ENCODE measurements at places on chromosomes 11 and 22. TPM values are rescaled to one million over a fixed set of nuclear protein-coding genes. Genes with fewer than 3 reads are reported as not detected.

ADAMTS15 gene
- total RNA-seq, result 8.2 TPM

EHF gene
- total RNA-seq, result 300 TPM

TMEM191C gene
- total RNA-seq, result 6.0 TPM

MADD gene
- 70.3 TPM for total RNA-seq

PGGHG gene
- 15.4 TPM for total RNA-seq

SNX32 gene
- total RNA-seq, result 1.6 TPM

RNF169 gene
- 22.4 TPM for total RNA-seq

GRCh38 chr11:65576232-65576866 lies 496 bp downstream of the EHBP1L1 start:
- H3K27me3 ChIP-seq, result no peaks in the 10 kb centered on the region
- DNase-seq, result no peak
- H3K36me3 ChIP-seq, result peaks cover 11% of the 10 kb centered on the region
- H3K4me3 ChIP-seq, result peak overlapping the region; percentile 83
- peak overlapping the region; percentile 96 for H3K27ac ChIP-seq

DNA sequence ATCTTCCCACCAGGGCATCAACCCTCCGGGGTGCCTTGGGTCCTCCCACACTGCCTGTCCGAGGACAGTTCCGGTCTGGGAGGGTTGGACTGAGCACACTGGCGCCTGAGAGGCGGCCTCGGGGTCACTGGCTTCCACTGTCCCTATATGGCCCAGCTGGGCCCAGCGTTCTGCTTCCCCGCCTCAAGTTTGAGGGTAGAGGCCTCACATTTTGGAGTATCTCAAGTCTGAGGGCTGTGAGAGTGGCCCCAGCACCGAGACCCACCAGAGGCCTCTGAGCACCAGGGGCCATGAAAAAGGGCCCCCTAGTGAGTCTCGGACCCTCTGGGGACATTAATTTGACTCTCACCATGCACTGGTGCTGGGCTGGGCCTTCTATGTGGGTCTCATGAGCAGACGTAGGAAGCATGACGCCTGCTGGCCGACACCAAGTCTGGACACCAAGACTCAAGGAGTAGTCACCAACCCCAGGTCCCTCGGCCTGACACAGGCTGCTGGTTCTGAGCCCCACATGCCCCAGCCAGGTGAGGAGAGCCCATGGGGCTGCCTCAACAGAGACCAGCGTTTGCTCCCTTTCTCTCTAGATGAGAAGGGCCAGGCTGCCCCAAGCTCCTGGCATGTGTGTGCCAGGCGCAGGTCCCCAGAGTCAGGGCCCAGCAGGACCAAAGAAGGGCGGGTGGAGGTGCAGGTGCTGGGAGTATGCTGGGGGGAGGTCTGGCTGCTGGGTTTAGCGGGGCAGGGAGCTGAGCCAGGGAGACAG lies 27.5 kb downstream of the ARVCF start:
- H3K27me3 ChIP-seq, result no peaks in the 10 kb centered on the region
- H3K27ac ChIP-seq, result no peak overlapping the region
- DNase-seq, result no peak

DNA sequence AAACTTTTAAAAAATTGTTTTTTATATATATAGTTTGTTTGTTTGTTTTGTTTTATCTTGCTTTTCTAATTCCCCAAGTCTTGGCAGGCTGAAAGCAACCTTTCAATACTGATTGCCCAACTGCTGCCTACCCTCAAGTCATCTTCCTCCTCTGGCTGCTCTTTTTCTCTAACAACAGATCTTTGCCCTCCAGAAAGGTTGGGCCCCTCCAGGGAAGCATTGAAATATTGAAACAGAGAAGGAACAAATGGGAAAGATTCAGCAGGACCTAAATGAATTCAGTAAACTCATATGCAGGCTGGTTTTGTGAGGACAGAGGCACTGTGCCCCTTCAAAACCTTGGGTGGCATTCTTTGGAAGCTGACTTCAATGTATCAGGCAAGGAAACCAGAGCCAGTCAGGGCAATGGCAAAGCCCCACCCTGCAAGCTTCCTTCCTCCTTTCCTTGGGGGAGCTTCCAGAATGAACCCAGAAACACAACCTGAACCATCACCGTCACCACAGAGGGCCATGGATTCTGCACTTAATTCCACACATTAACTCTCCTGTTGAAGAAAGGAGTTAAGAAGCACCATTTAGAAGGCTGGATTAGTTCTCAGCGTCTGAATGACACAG lies 815 bp upstream of the MS4A6A start:
- H3K4me3 ChIP-seq, result no peak overlapping the region
- H3K27me3 ChIP-seq, result no peaks in the 10 kb centered on the region
- peak overlapping the region; percentile 40 for H3K27ac ChIP-seq
- H3K4me1 ChIP-seq, result no peaks in the 10 kb centered on the region
- H3K36me3 ChIP-seq, result no peaks in the 10 kb centered on the region

DNA sequence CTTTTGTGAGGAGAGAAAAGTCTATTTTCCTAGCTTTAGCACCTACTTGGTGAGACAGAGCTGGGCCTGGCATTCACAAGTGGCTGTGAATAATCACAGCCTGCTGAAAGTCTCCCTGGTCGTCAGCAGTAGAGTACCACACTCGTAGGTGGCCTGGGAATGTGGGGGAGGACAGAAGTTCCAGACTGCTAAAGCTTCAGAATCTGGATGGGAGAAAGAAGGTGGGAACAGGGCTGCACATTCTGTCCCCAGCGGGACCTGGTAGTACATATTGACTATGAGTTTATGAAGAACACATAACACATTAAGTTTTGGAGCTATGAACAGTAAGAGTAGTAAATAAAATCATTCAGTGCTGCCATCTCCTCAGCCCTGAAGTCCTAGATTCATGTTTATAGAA lies 19.0 kb upstream of the LIMK2 start:
- no peak for DNase-seq
- no peaks in the 10 kb centered on the region for H3K27me3 ChIP-seq
- H3K4me3 ChIP-seq, result no peak overlapping the region
- no peaks in the 10 kb centered on the region for H3K36me3 ChIP-seq
- H3K4me1 ChIP-seq, result no peaks in the 10 kb centered on the region

DNA sequence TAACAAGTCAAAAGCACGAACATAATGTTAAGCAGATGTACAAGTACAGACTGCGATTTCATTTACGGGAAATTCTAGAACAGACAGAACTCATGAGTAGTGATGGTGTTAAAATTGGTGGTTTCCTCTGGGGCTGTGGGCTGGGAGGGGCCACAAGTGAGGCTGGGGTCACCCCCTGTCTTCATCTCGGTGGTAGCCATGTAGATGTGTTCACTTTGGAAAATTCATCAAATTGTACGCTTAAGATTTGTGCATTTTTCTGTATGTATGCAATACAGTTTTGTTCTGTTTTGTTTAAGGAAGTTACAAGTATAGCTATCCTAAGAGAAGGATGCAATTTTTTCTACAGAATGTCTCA lies 504 bp upstream of the ASCC2 start:
- DNase-seq, result no peak
- peak overlapping the region; percentile 96 for H3K4me3 ChIP-seq
- no peaks in the 10 kb centered on the region for H3K36me3 ChIP-seq
- H3K27me3 ChIP-seq, result no peaks in the 10 kb centered on the region
- H3K27ac ChIP-seq, result peak overlapping the region; percentile 90
- peaks cover 16% of the 10 kb centered on the region for H3K4me1 ChIP-seq

DNA sequence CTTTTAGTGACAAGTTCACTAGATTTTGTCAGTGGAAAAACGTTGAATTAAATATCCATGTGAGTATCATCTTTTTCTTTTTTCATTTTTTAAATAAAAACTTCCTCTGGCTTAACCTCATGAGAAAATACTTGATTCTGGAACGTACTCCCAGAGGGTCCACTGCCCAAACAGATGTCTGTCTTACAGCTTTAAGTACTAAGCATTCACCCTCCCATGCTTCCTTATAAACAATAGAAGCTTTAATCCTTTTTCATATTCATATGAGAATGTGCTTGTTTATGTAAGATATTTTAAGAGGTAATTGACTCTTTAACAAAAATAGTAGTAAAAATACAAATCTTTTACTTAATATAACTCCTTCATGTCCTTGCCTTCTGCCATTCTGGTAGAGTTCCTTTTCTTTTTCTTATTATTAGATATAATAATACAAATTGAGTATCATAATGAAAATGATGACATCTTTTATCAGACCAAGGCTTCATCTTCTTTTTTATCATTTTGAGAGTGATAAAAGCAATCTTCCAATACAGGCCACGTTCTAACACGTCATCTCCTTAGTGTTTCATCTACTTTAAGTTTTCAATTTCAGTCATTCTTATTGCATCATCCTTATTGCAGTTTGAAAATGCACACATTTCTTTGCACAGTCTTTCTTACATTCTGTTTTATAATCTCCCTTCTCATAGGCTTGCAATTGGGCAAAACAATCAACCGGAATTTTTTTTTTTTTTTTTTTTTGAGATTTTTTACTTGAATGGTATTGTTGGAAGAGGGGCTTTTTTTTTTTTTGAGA lies 69.5 kb upstream of the MYO18B start:
- H3K27me3 ChIP-seq, result no peaks in the 10 kb centered on the region
- DNase-seq, result no peak
- no peaks in the 10 kb centered on the region for H3K4me1 ChIP-seq
- no peak overlapping the region for H3K27ac ChIP-seq
- H3K4me3 ChIP-seq, result no peak overlapping the region
- no peaks in the 10 kb centered on the region for H3K36me3 ChIP-seq

DNA sequence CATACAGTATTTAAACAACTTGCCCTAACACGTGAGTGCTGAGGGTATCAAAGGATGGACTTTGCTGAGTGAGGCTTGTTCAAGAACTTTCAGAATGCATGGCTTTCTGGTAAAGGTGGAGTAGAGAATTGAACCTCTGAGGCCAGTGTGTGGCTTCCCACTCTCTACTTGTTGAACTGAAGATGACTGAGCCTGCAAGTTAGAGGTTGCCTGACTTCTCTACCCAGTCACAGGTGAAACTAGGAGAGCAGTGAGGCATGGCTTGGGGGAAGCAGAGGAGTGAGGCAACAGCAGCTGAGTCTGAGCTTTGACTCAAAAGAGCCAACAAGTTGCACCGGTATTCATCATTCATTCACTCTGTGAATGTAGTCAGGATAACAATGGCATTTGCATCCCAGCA lies 256.4 kb upstream of the SESN3 start:
- no peak for DNase-seq
- H3K27ac ChIP-seq, result no peak overlapping the region
- no peaks in the 10 kb centered on the region for H3K4me1 ChIP-seq
- no peaks in the 10 kb centered on the region for H3K27me3 ChIP-seq
- H3K36me3 ChIP-seq, result no peaks in the 10 kb centered on the region
- H3K4me3 ChIP-seq, result no peak overlapping the region

- H3K4me3 ChIP-seq, result no peak overlapping the region
- no peak for DNase-seq
- no peaks in the 10 kb centered on the region for H3K27me3 ChIP-seq
Observed at GRCh38 chr22:37749226-37749625, 52.4 kb downstream of the TRIOBP start.

DNA sequence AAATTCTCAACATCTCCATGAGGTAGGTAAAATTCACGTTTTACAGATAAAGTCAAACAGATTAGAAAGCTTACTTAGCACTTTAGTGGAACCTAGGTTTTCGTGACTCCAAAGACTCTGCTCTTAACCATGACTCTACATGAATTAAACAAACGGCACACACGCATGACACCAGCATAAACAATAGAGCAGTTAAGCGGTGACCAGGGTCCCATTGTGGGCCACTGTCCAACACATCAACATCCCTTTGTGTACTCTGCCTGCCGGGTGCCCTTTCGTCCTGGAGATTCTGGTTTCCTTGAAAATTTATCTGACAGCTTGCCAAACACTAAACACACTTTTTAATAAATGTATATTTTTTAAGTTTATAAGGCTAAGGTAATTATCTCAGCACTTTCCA lies 941.7 kb downstream of the OPCML start:
- H3K4me3 ChIP-seq, result no peak overlapping the region
- H3K27me3 ChIP-seq, result no peaks in the 10 kb centered on the region
- H3K27ac ChIP-seq, result no peak overlapping the region
- no peaks in the 10 kb centered on the region for H3K4me1 ChIP-seq
- H3K36me3 ChIP-seq, result no peaks in the 10 kb centered on the region

- no peak for DNase-seq
- H3K27me3 ChIP-seq, result peaks cover 10% of the 10 kb centered on the region
- H3K36me3 ChIP-seq, result no peaks in the 10 kb centered on the region
- no peaks in the 10 kb centered on the region for H3K4me1 ChIP-seq
- H3K27ac ChIP-seq, result no peak overlapping the region
- no peak overlapping the region for H3K4me3 ChIP-seq
Observed at GRCh38 chr11:6303661-6304060, 16.6 kb downstream of the CAVIN3 start.

DNA sequence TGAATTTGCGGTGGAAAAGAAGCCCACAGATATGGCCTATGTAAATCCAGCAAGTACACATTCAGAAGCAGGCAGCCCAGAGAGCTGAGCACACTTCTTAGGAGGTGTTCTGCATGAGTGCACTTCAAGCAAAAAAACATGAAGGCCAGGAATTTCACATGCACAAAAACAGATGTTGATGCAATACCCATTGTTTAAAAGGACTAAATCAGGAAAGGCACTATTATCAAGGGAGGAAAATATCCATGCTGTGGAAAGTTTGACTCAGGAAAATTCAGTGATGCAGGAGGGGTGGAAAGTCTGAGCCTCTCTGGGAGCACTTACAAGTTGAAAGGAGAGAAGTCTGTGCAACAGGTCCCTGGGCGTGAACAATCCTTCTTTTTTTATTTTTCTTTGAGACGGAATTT lies 15.8 kb upstream of the CARS1 start:
- H3K4me3 ChIP-seq, result no peak overlapping the region
- no peak for DNase-seq
- no peak overlapping the region for H3K27ac ChIP-seq
- H3K4me1 ChIP-seq, result no peaks in the 10 kb centered on the region
- no peaks in the 10 kb centered on the region for H3K36me3 ChIP-seq
- no peaks in the 10 kb centered on the region for H3K27me3 ChIP-seq

GRCh38 chr11:77090373-77091111 lies 12.1 kb upstream of the OMP start:
- H3K4me1 ChIP-seq, result peaks cover 44% of the 10 kb centered on the region
- H3K36me3 ChIP-seq, result no peaks in the 10 kb centered on the region
- H3K27me3 ChIP-seq, result no peaks in the 10 kb centered on the region

- H3K27ac ChIP-seq, result no peak overlapping the region
- no peak for DNase-seq
- no peak overlapping the region for H3K4me3 ChIP-seq
Observed at GRCh38 chr11:111549196-111549868, 8.8 kb downstream of the LAYN start.

Data from transverse colon (tissue), 4 donors.